ENCODE measurements at places on chromosomes 12 and 14.

GRCh38 chr14:94129758-94130414, 482 bp upstream of the IFI27L2 start:
- DNase-seq: peak; percentile 57

GRCh38 chr14:81313775-81314429, 86.2 kb downstream of the STON2 start:
- DNase-seq: no peak

DNA sequence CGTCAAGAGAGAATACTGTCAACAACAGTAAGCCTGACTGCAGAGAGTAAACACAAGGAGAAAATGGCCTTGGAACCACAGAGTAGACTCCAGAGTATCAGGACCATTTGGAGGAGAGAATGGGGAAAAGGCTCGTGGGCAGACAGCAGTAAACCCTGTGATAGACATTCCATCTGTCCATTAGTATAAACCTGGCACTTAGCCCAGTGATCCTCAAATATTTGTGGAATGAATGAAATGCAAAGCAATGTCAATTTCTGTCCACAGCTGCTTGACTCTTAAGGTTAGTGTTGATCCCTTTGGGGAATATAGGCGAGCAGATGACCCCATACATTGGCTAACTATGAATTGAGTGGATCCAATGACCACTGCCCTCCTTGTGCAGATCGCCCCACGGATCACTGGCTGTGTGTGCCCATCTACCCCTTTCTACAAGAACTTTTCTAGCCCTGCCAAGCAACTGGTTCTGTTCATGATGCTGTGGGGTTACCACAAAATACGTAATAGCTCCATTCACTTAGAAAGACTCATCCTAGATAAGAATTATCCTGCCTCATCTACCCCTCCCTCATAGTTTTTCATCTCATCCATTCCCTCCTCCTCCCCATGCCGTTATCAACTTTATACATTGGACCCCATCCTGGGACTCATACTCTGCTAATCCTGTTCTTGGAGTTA, 846.8 kb downstream of the NRXN3 start:
- DNase-seq: peak; percentile 95

DNA sequence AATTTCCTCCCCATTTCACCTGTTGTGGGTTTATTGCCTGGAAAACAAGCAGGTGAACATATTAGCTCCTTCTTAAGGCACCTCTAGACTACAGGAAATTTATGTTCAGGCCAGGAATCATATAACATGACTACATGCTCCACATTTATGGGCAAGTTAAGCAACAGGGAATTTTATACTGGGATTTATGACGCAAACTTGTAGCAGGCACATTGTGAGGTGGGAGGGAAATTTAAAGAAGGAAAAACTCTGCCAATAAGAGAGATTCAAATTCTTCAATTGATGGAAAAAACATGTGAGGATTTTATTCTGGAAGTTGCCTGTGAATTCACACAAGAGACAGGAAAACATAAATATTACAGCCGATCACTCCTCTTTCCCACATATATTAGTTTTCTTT, 93.9 kb downstream of the TBC1D30 start:
- no peak for DNase-seq

GRCh38 chr12:62370189-62370588, 96.4 kb upstream of the MON2 start:
- no peak for DNase-seq

DNA sequence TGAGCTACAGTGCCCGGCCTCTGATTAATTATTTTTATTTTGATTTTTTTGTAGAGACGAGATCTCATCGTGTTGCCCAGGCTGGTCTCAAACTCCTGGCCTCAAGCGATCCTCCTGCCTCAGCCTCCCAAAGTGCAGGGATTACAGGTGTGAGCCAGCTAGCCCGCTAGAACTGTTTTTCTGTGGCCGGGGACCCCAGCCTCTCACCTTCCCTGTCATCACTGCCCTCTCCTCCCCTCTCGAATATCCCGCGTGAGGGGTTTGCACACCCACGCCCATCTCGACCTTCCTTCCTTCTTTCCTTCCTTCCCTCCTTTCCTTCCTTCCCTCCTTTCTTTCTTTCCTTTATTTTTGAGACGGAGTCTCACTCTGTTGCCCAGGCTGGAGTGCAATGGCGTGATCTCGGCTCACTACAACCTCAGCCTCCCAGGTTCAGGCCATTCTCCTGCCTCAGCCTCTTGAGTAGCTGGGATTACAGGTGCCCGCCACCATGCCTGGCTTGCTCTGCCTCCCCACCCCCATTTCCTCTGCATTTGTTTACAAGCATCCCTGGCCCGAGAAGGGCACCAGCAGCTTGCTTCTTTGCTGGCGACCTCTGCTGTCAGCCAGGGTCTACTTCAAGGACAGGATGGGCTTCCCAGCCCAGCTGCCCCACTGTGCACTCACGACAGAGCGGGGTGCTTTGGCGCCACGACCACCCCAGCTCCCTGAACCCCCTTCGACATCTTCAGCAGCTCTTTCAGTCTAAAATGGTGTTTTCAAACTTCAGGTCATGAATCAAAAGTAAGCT, 4.3 kb upstream of the TRAF3 start:
- no peak for DNase-seq

GRCh38 chr12:113246478-113247122, 25.3 kb downstream of the TPCN1 start:
- DNase-seq: no peak

- no peak for DNase-seq
Observed at GRCh38 chr12:48728807-48729206, 12.3 kb upstream of the CCNT1 start.

GRCh38 chr14:53022593-53022992, 71.7 kb upstream of the FERMT2 start:
- peak; percentile 59 for DNase-seq

- DNase-seq: no peak
Observed at GRCh38 chr12:41656454-41656853, 468.3 kb downstream of the PDZRN4 start.

DNA sequence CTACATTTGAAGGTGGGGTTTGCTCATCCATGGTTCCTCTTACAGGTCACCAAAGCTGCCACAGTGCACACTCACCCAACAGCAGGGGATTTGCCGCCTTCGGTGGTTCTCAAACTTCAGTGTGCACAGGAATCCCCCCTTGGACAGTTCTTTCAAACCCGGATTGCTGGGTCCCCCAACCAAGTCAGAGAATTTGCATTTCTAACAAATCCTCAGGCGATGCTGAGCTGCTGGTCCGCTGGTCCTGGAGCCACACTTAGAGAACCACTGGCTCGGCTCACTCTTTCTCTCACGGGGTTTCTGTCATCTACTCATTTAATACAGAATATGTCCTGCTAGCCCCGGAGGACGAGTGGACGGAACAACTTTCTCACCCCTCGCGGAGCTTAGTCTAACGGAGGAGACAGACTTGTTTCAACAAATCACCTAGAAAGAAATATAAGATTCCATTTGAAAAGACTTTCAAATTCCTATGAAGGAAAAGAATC, 24.1 kb upstream of the ZFP36L1 start:
- no peak for DNase-seq

GRCh38 chr14:56342494-56342942, 224.3 kb downstream of the PELI2 start:
- DNase-seq: peak; percentile 79

- DNase-seq: no peak
Observed at GRCh38 chr14:24377126-24377525, 9.1 kb downstream of the NFATC4 start.

- no peak for DNase-seq
Observed at GRCh38 chr14:104087981-104088850, 2.7 kb downstream of the ASPG start.

DNA sequence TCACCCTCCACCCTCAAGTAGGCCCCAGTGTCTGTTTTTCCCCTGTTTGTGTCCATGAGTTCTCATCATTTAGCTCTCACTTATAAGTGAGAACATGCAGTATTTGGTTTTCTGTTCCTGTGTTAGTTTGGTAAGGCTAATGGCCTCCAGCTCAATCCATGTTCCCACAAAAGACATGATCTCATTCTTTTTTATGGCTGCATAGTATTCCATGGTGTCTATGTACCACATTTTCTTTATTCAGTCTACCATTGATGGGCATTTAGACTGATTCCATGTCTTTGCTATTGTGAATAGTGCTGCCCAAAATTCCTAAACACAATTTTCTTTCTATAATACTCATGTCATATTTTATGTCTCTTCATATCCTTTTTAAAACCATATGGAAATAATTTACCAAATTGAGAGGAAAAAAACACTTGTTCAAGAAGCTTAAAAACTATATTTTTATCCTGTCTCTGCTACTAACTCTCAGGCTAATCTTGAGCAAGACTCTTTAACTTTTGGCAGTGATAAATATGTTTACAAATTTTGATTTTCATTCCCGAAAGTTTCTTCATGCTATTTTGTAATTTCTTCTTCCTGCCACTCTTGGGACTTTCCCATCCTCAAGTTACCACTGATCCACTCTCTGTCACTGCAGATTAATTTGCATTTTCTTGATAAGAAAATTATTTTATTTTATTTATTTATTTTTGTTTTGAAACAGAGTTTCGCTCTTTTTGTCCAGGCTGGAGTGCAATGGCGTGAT, 28.0 kb upstream of the OSBPL8 start:
- DNase-seq: no peak

DNA sequence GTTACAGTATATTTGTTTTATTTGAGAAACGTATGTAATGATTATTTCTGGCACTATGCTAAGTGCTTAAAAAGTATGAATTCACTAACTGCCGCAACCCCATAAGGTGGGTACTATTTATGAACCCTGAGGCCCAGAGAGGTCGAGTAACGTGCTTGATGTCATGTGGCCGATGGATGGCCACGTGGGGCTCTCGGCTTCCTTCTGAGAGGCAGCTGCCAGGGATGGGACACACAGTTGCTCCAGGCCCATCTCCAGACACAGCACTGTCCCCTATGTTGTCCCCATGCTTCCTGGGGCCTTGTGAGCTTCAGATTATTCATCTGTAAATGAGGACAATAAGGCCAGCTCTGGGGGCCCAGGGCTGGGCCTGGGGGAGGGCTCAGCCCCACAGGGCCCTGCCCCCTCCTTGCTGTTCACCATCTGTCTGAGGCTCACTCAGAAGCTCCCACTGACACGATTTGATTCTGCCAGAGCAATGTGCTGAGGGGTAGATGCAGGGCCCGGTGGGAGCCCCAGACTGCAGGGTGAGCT, 115.0 kb downstream of the CALM1 start:
- DNase-seq: no peak

GRCh38 chr12:38138225-38139221, 178.1 kb upstream of the ALG10B start:
- DNase-seq: peak; percentile 42

- DNase-seq: no peak
Observed at GRCh38 chr14:71583705-71584104, 348.5 kb upstream of the RGS6 start.

DNA sequence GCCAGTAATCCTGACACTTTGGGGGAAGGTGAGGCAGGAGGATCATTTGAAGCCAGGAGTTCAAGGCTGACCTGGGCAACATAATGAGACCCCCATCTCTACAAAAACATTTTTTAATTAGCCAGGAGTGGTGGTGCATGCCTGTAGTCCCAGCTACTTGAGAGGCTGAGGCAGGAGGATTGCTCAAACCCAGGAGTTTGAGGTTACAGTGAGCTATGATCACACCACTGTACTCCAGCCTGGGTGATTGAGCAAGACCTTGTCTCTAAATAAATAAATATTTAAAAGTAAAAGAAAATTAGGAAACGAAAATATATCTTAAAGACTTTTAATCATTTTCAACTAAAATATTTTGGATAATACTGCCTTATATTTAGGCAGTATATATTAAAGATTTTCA, 25.9 kb downstream of the CKB start:
- no peak for DNase-seq

DNA sequence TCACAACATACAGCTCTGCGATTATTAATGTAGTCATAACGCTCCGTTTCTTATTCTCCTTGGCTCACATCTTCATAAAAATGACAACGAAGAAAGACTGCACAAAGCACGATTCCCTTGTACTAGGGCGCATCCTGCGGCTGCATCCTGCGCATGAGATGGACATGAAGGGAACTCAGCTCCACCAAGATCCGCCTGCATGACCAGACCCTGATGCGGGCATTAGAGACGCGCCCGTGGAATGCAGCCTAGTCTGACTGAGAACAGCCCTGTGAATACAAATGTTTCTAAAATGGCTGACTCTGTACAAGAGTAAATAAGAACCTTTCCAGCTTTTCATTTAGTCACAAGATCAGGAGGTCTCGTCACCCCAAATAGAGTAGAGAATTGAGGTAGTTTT, 422.2 kb downstream of the NOVA1 start:
- DNase-seq: no peak

GRCh38 chr12:110080410-110080809, 32.1 kb upstream of the C12orf76 start:
- DNase-seq: no peak

DNA sequence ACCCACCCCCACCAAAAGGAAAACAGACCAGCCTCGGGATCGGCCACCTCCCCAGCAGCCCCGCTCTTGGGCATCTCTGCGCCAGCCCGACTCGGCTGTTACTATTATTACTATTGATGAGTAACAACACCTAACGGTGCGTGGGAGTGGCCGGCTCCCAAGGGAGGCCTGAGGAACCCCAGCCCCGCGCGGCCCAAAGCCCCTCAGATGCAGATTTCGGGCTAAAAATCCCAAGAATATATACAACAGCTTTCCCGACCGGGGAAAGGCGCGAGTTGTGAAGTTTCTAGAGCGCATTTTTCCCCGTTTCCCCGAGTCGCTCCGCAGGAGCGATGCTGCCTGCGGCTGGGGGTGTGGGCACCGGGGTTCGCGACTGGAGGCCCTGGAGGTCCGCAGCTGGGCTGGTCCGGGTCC, 565 bp downstream of the NT5DC3 start:
- DNase-seq: peak; percentile 39

GRCh38 chr12:6180268-6181051, 19.7 kb upstream of the CD9 start:
- DNase-seq: peak; percentile 49

DNA sequence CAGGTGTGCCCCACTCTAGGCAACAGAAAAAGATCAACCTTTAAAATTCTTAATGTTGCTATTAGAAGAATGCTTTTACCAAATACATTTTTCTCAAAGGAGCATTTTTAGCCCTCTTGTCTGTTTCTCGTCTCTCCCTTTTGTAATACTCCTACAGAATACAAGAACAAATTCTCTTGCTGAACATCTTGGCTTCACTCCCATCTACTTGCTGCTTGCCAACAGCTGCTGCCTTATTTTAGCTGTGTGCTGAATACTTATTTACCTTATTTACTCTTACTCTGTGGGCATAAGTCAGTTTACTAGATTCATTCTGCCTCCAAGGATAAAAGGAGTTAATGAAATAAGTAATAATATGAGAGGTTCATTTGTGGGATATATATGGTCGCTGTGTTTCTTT, 70.8 kb downstream of the POLR3B start:
- DNase-seq: no peak

DNA sequence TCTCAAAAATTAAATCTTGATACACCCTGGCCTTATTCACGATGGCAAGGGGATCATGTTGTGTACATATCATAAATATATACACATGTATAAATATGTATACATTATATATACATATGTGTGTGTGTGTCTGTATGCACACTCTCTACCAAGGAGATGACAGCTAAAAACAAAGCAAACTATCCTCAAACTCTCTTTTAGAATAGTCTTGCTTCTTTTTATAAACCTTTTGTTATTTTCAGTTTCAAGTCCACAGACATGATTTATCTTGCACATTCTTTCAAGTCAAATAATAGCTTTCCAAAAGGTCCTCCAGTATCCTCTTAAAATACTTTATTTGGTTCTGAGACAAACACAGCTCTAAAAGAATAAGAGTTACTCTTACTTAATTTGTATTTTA, 8.4 kb downstream of the ANO6 start:
- DNase-seq: no peak

GRCh38 chr14:102626530-102626929, 34.1 kb downstream of the RCOR1 start:
- no peak for DNase-seq
